ENCODE measurements at places on chromosomes 2 and 18. TPM values are rescaled to one million over a fixed set of nuclear protein-coding genes. Genes with fewer than 3 reads are reported as not detected.

DNA sequence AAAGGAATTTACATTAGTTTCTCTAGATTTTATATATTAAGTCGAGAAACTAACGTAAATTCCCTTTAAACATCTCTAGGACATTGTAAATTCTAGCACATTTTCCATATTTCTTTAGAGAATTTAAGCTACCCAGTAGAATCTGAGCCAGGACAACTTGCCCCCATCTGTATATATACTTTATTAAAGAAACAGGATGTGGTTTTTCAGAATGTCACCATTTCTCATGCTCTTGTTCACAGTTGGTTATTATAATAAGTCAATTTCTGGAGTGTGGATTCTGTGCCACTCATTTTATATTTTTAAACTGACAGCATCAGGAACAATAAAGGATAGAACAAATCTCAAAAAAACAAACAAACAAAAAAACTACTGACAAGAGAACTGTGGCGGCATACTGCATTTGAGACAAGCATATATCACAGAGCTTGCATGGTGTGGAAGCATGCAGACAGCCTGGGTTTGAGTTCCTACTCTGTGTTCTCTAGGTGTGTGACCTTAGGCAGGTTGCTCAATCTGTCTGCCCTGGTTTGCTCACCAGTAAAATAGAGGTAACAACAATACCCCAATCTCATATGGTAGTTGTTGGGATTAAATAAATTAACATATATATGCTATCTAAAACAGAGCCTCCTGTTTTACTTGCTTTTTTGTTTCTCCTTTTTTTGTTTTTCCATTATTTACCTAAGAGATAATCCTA is 61.4 kb upstream of the DNER start:
- DNase-seq = no peak

Gene LYPD1
- not detected for total RNA-seq

- DNase-seq = no peak
These were observed 74.1 kb upstream of the SMAD7 start for GRCh38 chr18:49024804-49025421.

- no peak for DNase-seq
These were observed 15.1 kb upstream of the LDAH start for GRCh38 chr2:20838016-20838415.

Gene CDK15
- not detected for total RNA-seq

Gene ZNF521
- not detected for total RNA-seq

GRCh38 chr2:104577143-104577542 is 276.8 kb upstream of the POU3F3 start:
- DNase-seq = no peak

DNA sequence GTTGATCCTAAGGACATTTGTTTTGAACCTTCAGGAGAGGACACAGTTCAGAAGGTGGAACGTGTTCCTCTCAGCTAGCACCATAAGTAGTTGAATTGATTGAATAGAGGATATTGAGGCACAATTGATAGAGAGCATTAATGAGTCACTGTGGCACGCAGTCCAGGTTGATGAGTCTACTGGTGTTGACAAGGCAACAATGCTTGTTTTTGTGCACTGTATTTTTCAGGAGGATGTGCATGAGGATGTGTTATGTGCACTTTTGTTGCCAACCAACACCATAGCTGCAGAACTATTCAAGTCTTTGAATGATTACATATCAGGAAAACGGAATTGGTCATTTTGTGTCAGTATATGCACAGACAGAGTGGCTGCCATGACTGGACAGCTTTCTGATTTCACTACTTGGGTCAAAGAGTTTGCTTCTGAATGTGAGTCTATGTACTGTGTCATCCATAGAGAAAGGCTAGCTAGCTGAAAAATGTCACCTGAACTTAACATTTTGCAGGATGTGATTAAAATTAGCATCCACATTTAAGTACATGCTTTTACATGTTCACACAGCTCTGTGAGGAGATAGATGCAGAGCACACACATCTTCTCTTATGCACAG is 140.1 kb upstream of the B3GNT2 start:
- no peak for DNase-seq

GRCh38 chr2:116692988-116693387 is 1121.5 kb upstream of the DDX18 start:
- no peak for DNase-seq

Gene CBLN2
- not detected for total RNA-seq

- no peak for DNase-seq
These were observed 105.7 kb downstream of the SLC4A3 start for GRCh38 chr2:219733106-219733505.

Gene PLEKHH2
- total RNA-seq = 1.6 TPM

DNA sequence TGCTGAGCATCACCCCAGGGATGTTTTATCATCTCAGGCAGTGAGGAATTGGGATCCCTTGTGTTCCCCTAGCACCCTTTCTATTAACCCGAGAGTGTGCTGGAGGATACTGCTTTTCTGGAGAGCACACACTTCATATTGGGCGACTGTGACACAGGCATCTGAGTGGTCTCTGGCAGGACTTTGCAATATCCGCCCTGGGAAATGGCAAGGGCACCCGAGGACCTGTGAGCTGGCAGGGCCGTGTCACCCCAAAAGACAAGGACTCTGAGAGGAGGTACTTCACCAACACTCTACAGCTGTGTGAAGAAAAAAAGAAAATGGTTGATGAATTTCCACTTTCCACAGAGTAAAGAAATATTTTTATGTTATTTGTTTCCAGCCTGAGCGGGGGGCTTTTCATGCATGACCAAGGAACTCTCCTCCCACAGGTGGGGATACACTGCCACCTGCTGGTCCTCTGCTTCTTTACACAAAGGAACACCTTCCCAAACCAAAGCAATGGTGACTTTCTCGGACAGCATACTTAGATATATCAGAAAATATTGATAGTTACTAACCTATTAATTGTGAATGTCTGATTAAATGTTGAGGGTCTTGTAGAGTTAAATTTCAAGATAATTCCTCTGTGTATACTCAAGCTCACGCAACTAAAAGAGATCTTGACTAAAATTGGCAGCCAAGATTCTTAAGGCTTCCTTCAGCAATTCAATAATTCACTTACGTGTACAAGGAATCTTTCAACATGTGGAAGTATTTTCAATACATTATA is 45.9 kb upstream of the REG3G start:
- DNase-seq = no peak

GRCh38 chr2:172849519-172850217 is 114.0 kb downstream of the RAPGEF4 start:
- no peak for DNase-seq

GRCh38 chr2:23399674-23400261 is 14.8 kb downstream of the KLHL29 start:
- DNase-seq = no peak

DNA sequence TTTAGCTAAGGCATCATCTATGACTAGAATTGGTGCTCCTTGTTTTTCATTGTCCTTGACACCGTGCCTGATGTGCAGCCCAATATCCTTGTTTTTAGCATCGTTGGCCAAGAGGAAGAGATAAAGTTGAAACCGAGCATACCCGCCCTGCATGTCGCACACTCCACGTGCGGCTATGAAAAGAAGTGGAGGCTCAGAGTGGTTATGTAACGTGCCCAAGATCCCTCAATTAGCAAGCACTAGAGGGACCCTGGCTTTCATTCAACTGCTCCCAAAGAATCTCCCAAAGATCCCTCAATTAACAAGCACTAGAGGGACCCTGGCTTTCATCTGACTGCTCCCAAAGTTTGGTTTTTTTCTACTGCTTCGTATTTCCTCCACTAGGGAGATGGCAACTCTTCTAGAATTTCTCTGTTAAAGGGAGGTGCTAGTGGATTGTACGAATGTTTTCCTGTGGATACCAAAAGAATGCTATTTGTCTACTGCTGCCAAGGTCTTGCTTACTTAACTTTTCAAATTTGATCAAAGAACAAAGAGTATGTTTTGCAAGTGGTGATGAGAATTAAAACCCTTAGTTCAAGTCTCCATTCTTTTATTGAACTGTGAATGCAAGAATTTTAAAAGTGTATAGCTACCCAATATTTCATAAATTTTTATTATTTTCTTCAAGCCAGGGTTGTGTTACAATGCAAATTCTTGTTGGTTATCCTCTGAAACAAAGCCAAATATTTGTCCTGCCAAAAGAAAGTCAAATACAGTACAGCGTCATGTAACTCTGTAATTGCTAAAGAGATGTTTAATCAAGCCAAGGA is 92.1 kb downstream of the AOX1 start:
- DNase-seq = no peak

- no peak for DNase-seq
These were observed 286.6 kb downstream of the ZEB2 start for GRCh38 chr2:144233317-144233716.

Gene TMEM247
- not detected for total RNA-seq

DNA sequence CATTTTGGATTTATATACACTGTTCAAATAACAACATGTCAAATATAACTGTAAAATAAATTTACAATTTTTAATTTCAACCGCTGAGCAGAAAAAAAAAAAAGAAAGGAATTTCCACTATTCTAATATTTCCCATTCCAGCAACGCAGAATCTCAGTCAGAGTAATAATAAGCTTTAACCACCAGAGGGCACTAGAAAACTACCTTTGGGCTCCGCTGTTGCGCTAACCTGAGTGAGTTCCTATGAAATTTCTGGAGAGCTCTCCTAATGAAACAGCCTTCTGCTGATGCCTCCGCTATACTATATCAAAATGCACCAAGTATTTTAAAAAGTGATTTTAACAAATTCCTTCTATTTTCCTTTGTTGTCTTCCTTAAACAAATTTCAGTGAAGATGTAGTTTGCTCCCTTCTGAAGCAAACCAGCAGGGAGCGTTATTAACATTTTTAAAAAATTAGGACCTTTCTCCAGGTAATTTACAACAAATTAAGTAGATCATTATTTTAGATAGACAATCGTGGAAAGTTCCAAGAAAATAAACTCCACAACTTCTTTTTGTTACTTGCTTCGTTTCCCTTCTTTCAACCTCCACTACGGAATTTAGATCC is 23.0 kb downstream of the ERMN start:
- no peak for DNase-seq

Gene AKAIN1
- total RNA-seq = not detected

DNA sequence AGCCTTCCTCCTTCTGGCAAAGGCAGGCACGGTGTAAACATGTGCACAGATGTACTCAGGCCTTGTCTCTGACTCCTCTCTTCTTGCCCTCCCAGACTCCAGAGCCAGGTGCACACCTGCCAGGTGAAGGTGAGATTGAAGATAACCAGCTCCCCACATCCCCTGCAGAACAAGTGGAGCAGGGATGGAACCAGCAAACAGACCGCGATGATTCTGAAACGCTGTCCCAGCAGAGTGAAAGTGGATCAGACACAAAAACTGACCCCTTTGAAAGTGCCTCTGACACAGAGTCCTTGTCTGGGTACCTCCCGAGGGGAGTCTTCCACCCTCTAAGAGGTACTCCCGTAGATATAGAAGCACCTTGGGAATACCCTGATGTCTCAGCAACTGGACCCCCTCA is 77.2 kb downstream of the ARHGEF4 start:
- DNase-seq = no peak

Gene KATNAL2
- 1.5 TPM for total RNA-seq

Gene EIF2B4
- total RNA-seq = 33.2 TPM

GRCh38 chr2:36290306-36290856 is 65.2 kb upstream of the CRIM1 start:
- DNase-seq = no peak

DNA sequence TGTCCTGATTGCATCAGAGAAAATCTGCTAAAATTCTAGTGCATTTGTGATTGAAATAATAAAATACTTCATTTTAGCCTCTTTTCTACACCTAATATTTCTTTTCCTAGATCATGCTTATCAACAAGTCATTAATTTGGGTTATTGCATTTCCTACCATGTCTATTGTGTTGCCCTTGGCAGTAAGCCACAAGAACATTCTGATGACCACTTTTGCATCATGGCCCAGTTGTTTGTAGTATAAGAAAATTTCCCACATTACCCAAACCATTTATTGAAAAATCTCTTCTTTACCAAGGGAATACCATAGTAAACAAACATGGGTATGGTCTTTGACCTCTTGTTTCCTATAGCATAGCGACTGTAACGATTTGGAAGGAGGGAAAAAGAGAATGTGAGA is 76.3 kb downstream of the R3HDM1 start:
- no peak for DNase-seq

Gene SLC19A3
- total RNA-seq = not detected

Gene CNNM3
- total RNA-seq = 53.5 TPM

DNA sequence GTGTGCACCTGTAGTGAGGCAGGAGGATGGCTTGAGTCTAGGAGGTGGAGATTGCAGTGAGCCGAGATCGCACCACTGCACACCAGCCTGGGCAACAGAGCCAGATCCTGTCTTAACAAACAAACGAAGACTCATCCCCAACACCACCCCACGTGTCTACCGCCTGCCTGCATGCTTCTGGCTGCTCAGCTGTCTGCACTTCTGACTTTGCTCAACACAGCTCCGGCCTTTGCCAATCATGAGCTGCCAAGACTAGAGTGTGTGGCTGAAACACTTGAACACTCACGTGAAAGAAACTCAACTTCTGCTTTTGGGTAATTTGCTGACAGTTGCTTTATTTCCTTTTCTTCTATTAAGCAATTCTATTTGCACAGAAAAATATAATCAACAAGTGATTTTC is 32.1 kb upstream of the SP3 start:
- no peak for DNase-seq

- peak; percentile 12 for DNase-seq
These were observed 764 bp downstream of the MBD2 start for GRCh38 chr18:54223568-54224241.

DNA sequence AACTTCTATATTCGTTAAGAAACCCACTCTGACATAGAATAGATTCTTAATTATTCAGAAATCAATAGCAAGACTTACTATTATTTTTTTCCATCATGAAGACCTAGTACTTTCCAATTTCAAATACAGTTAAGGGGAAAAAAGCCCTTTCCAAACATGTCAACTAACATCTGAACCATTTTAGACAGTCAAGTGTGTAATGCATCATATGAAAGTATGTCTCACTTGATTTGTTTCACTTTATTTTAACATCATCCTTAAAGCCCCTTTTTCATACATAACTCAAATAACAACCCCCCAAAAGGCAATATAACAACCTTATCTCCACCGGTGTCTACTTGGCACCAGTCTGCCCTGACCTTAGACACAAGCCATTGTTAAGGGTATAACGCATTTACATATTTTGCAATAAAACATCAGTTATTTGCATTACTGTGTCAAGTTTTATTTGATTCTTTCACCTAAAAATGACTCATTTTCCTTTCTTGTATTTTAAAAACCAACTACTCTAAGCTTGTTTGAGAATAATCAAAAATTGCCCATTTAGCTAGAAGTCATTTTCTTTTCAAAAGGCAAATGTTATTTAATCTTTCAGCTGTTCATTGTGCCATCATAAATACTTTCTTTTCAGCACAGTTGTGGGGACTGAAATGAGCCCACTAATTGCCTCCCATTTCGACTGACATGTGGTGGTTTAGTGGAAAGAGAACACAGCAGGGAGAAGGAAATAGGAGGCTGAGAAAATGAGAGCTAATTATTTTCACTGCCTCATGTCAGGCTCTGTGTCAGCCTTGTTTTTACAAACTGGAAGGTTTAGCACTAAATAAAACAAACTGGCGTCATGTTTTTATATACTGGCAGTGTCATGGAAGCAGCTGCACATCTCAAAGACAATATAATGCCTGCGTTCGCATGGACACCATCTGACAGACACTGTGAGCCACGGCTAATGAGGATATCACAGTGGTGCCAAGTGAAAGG is 104.7 kb upstream of the CDCA7 start:
- no peak for DNase-seq

Measured in CD4-positive, alpha-beta T cell (primary cell).